ENCODE measurements at places on chromosomes 13 and 19. TPM values are rescaled to one million over a fixed set of nuclear protein-coding genes. Genes with fewer than 3 reads are reported as not detected.

Gene OCEL1
- total RNA-seq = 8.1 TPM

Gene C19orf38
- 0.36 TPM for total RNA-seq

Gene ZNF14
- total RNA-seq = 4.9 TPM

Gene DUS3L
- 35.3 TPM for total RNA-seq

Gene BST2
- 46.1 TPM for total RNA-seq

Gene GPC6
- 0.20 TPM for total RNA-seq

Gene CYP2S1
- total RNA-seq = 10.3 TPM

DNA sequence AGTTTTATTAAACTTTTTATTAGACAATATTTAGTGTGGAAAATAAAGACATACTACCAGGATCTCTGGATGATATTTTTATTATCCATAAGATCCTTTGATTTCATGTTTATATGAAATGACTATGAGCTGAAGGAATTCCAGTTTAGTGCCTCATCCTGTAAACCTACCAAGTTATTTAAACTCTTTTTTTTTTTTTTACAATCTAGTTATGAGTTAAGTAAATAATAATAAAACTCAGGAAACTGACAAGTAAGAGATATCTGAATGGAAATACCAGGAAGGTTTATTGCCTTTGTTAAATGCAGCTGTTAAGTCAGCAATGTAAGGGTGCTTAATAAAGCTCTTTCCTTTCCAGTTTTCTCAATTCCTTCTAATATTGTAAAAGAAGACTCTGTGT lies 53.9 kb downstream of the RXFP2 start:
- DNase-seq = no peak

GRCh38 chr13:104694397-104694796 lies 1628.2 kb upstream of the SLC10A2 start:
- DNase-seq = no peak

DNA sequence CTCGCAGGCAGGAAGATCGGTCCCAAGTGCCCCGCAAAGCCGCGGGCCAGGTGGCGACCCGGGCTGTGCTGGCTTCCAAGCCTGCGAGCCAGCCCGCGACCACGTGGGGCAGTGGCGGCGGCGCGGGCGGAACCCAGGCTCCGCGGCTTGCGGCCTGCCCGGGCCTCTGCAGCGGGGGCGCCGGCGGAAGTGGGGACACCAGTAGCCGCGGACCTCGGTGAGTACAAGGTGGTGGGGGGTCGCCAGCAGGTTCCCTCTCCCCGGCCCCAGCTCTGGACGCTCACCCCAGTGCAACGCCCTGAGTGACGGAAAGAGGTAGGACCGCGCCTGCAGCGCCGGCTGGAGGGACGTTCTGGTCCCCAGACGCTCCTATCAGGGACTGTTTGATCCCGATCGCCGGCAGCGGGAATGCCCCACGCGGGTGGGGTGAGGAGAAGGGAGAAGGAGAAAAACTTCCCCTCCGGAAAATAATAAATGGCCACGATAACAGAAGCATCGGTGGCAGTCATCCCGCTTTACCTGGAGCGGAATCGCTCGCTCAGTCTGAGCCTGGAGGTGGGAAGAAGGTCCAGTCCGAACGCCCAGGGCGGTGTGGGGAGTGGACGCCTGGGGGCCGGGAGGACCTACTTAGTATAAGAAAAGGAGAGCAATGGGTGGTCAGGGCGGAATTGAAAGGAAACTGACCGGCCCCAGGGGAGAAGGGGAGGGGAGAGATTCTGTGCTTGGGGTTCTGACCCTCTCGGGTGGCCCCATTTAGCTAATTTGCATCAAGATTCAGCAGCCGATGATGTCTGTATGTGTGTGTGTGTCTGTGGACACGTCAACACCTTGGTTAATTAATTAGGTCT lies at the start of gene GEMIN7:
GEMIN7 (plus strand) TSS at position 198 of the 848 bp plus-strand sequence. CDS start 10,855 bp downstream, outside the sequence.
- DNase-seq = peak; percentile 77

GRCh38 chr13:112077729-112078128 lies 10.8 kb downstream of the SOX1 start:
- DNase-seq = no peak

GRCh38 chr19:50046649-50047503 lies 21.1 kb downstream of the ZNF473 start:
- peak; percentile 42 for DNase-seq

- DNase-seq = no peak
Measured at GRCh38 chr13:74464670-74465069, 330.5 kb upstream of the KLF12 start.

GRCh38 chr13:87123987-87124784 lies 547.0 kb upstream of the SLITRK5 start:
- peak; percentile 88 for DNase-seq

GRCh38 chr19:6012426-6013170 lies 34.7 kb upstream of the RANBP3 start:
- no peak for DNase-seq

GRCh38 chr13:112325142-112325808 lies 50.9 kb upstream of the SPACA7 start:
- no peak for DNase-seq

GRCh38 chr13:94710065-94710781 lies 2.1 kb downstream of the SOX21 start:
- DNase-seq = no peak

DNA sequence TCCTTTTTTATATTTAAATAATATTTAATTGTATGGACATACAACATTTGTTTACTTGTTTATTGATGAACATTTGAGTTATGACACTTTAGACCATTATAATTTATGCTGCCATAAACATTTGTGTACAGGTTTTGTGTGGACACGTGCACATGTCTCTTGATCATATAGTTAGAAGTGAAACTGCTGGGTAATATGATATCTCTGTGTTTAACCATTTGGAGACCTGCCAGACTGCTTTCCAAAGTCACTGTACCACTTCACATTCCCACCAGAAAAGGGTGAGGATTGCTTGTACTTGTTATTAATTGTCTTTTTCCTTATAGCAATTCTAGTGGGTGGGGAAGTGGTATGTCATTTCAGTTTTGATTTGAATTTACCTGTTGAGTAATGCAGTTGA lies 145.6 kb upstream of the KLHL1 start:
- no peak for DNase-seq

DNA sequence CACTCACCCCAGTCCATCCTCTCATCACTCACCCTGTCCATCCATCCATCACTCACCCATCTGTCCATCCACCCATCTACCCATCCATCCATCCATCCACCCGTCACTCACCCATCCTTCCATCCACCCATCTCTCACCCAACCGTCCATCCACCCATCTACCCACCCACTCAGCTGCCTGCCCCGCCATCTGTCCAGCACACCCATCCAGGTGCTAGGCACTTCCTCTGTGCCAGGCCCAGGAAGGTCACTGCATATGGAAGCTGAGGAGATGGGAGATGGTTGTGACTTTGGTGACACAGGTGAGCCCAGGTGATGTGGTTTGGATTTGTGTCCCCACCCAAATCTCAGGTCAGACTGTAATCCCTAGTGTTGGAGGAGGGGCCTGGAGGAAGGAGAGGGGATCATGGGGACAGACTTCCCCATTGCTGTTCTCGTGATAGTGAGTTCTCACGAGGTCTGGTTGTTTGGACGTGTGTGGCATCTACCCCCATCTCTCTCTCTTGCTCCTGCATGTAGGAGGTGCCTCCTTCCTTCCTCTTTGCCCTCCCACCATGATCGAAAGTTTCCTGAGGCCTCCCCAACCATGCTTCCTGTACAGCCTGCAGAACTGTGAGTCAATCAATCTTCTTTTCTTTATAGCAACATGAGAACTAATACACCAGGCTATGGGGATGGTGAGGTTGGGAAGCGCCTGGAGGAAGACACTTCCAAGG lies 15.9 kb upstream of the C13orf46 start:
- no peak for DNase-seq

- no peak for DNase-seq
Measured at GRCh38 chr13:32849369-32849768, 166.9 kb upstream of the KL start.

DNA sequence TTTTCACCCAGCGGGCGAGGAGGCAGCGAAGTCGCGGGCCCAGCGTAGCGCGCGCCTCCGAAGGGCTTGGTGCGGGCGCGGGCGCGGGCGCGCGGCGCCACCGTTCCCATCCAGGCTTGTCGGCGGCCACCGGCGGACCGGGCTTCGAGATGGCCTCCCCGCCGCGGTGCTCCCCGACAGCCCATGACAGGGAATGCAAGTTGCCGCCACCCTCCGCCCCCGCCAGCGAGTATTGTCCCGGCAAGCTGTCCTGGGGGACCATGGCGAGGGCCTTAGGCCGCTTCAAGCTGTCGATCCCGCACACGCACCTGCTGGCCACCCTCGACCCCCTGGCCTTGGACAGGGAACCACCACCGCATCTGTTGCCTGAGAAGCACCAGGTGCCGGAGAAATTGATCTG lies at the start of gene WDR88:
WDR88 (plus strand) TSS at position 94 of the 400 bp plus-strand sequence; CDS start at position 150, 56 bp downstream.
- DNase-seq = no peak

DNA sequence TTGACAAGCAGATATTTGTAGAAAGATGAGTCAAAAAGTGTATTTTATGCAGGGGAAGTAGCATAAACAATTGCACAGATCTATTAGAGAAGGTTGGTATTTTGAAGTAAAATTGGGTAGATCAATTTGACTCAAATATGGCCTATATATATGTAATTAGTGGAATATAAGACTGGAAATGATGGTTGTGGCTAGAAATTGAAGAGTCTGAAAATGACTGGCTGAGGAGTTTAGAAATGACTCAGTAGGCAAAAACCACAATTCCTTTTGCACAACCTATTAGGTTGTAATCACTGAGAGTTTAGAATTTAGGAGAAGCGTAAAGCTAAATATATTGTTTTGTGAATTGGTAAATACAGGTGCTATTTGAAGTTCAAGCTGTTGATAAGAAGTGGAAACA lies 622.6 kb upstream of the PCDH20 start:
- DNase-seq = no peak

DNA sequence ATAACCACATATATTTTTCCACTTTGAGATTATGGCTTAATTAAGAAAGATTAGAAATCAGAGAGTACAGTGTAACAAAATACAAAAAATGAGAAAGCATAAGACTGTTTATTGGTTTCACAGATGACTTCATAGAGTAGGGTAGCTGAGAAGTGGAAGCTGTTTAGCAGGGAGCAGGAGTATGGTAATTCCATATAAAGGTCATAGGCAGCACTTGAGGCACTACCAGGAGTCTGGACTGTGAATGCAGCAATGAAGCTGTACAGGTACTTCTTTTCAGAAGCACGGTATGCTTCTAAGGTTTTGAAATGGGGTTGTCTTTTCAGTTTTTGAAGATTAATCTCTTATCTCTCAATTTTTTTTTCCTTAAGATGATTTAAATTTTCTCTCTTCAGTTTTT lies 69.2 kb downstream of the MICU2 start:
- DNase-seq = no peak

- no peak for DNase-seq
Measured at GRCh38 chr13:51147732-51148131, 36.7 kb upstream of the C13orf42 start.

DNA sequence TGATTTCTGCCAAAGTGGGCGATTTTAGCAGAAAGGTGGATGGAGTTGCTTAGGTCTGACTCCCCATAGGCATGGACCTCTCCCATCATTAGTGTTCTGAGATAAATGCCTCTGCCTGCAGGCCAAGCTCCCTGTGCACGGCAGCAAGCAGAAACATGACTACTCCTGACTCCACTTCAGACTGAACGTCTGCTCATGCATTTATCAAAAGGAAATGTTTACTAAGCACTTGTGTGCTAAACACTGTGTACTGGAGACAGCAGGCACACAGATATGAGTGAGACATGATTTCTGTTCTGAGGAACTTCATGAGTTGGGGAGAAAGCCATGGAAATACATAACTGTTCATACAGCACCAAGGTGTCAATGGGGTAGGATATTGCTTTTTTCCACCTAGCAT lies 149.6 kb downstream of the MIPEP start:
- no peak for DNase-seq

DNA sequence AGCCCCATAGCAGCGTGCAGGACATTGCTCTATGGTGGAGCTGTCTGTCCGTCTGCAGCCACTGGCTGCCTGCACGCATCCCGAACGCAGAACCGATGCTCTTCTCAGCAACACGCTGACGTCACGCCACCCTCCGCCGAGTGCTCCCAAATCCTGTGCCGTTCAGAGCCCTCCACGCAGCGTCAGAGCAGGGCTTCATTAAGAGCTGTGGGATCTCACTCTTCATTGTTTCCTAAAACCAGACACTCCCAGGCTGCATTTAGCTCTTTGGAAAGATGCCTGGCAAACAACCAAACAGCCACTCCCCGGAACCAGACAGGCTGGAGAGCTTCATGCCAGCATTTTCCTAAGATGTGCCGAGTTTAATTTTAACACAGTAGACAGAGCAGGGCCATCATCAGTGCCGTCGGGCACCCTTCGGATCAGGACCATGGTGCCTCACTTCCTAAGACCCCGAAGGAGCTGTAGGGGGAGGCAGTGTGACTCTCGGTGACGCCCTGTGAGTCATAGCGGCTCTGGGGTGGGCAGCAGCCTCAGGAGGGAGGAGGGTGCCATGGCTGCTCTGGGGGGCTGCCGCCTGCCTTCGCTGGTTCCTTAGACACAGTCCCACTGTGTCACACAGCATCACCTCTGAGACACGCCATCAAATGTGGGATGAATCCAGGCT lies 131.5 kb upstream of the MCF2L start:
- DNase-seq = no peak

- DNase-seq = no peak
Measured at GRCh38 chr19:48206397-48207093, 36.1 kb downstream of the ZSWIM9 start.

- DNase-seq = no peak
Measured at GRCh38 chr19:7932276-7932929, 6.5 kb upstream of the CTXN1 start.

DNA sequence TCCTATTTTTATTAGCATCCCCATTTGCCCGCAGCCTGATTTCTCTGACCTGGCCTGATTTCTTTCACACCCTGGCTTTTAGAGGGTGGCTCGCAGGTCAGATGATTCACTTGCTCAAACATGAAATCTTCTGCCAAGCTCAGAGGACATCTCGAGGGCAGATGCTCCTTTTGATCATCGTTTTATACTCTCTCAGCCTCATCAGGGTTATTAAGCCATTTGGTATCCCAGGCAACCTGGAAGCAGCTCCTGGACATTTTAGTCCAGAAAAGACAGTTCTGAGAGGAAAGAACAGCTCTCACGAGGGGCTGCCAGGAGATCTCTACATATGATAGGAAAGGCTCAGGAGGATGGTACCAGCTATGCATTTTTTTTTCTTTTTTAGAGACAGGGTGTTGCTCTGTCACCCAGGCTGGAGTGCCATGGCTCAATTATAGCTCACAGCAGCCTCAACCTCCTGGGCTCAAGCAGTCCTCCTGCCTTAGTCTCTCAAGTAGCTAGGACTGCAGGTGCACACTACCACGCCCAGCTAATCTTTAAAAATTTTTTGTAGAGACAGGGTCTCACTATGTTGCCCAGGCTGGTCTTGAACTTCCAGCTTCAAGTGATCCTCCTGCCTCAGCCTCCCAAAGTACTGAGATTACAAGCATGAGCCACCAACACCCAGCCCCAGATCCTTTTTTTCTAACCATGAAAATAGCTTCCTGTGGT lies 165.4 kb downstream of the KATNAL1 start:
- peak; percentile 60 for DNase-seq

DNA sequence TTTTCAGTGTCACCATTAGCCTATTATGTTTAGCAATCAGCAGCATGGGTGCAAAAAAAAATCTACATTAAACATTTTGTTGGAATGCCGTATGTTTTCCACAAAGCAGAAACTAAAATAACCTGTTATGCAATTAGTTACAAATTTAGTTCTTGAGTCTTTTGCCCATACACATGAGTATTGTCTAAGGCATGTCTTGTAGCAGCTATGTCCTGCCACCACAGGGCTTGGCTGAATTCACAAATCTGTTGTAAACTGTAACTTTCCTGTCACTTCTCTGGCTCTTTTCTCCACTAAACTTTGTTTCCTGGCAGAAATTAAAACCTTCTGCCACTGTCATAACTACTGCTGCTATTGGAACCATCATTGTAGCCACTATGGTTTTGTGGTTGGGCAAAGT lies 277.9 kb upstream of the SPRY2 start:
- DNase-seq = no peak

All from RPMI7951 (cell line).